Forelimb muscle (tissue), 1 donor: ENCODE measurements at places on chromosomes 6 and 20. TPM values are rescaled to one million over a fixed set of nuclear protein-coding genes. Genes with fewer than 3 reads are reported as not detected.

EYA2 gene
- polyA plus RNA-seq: 1.5 TPM

ARMH2 gene
- not detected for polyA plus RNA-seq

DDO gene
- 0.95 TPM for polyA plus RNA-seq

DNA sequence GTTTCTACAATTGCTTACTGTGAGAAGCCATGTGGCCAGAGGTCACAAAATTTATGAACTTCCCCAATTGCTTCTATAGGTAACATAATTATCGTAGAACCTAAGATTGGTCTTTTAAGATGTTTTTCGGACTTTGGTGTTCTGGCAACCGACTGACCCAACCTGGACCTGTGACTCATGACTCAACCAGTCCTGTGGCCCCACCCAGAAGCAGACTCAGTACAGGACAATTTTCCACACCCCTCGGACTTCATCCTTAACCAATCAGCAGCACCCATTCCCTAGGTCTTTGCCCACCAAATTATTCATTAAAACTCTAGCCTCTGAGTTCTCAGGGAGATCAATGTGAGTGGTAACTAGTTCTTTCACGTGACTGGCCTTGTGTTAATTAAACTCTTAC is 26.4 kb upstream of the AKAP12 start:
- DNase-seq: no peak

LRRC73 gene
- polyA plus RNA-seq: 0.16 TPM

DNA sequence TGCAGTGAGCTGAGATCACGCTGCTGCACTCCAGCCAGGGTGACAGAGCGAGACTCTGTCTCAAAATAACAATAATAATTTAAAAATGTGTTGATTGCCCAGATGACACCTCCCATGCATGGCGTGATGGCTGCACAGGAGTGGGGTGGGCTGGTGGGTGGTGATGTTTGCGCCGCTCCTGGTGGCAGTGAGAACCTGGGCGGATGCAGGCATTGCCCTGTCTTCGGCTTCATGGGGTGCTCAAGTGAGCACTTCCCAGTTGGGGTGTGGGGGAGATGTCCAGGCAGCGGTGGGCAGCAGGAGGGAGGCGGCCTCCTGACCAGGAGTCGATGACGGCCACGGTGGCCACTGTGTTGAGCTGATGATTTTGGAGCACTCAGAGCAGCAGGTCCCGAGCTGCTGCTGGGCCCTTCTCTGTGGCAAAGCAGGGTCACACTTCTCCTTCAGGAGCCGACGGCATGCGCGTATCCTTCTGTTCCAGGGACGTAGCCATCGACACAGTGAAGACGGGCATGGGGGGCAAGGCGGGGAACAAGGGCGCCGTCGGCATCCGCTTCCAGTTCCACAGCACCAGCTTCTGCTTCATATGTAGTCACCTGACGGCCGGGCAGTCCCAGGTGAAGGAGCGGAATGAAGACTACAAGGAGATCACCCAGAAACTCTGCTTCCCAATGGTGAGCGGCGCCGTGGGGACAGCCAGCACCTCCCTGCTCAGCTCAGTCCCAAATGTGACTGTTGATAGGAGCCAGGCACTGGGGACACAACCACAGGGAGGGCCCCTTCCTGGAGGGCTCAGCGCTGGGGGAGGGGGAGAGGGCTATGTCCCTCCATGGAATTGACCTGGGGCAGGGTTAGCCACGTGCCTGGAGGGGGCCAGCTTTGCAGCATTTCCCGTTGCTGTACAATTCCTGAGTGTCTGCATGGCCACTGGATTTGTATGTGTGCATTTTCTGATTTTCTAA is 89.7 kb downstream of the SYNJ2 start:
- DNase-seq: no peak

- DNase-seq: no peak
Measured at GRCh38 chr6:4872841-4873240, 96.6 kb downstream of the CDYL start.

- DNase-seq: no peak
Measured at GRCh38 chr6:111985202-111985731, 68.6 kb upstream of the CCN6 start.

- DNase-seq: no peak
Measured at GRCh38 chr6:31659649-31660380, 763 bp downstream of the C6orf47 start.

- no peak for DNase-seq
Measured at GRCh38 chr6:73388800-73389512, 5.7 kb upstream of the DDX43 start.

MYMX gene
- polyA plus RNA-seq: 21.9 TPM

DNA sequence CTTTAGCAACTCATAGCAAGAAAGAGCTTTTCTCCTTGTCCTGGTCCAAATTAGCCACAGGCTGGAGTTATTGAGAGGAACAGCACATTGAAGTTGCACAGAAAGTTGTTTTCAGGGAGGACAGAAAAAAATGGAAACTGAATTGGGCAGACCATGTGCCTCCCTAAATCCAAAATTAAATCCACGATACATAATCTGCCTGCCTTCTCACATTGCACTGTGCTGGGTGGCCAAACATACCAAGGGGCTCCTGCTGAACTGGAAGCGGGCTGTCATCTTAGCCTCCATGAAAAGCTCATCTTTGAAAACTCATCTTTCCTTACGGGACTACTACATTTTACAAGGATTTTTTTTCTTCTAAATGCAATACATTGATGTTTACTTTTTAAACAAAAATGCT is 59.9 kb downstream of the TNFAIP3 start:
- DNase-seq: no peak

GRCh38 chr6:109791301-109791700 is 100.2 kb downstream of the FIG4 start:
- DNase-seq: no peak

DNA sequence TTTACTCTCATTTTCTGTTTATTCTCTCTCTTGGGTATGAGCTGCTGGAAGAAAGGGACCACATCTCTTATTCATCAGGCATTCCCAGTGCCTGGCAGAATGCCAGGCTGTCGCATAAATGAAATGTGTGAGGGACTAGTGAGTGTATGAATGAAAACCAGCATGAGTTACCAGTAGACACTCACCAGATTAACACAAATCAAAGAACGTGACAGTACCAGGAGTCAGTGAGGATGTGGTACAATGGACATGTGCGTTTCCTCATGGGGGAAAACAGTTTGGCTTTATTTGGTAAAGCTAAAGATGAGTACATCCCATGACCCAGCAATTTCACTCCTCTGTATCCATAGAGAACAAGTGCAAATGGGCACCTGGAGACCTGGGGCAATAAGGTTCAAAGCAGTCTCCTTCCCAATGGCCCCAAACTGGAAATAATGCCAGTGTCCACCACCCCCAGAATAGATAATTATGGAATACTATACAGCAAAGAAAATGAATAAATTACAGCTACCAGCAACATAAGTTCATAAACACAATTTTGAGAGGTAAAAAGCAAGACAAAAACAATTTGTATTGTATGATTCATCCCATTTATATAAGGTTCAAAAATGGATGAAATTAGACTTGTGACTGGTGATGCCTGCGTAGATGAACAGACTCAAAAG is 93.3 kb downstream of the CDH22 start:
- no peak for DNase-seq

DNA sequence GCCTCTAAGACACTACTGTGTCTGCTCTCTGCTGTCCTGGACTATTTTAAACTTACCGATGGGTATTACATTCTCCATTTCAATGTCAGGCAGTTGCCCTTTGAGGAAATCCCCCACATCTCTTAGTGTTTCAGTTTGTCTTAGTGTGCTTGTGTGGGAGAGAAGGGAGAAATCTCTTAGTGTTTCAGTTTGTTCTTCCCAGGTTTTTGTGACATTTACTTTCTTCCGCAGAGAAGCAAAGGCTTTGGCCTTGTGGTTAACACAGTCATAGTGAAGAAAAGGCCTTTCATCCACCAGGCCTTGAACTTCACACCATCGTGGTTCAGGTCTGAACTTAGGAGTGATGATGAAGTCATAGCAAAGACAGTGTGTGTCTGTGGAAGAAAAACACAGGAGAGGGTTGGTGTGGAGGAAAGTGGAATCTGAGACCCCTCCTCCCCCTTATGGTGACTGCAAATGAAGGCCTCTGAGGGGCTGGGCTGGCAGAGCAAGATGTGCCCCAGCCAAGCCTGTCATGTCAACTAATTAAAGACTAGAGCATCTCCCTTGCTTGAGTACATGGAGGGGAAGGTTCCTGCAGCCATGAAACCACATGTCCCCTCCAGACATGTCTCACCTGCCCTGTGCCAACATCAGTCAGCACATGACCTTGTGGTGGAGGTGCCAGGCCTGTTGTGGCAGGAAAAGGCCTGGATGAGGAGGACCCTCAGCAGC is 23.9 kb downstream of the RAET1L start:
- DNase-seq: no peak

XKR7 gene
- 0.04 TPM for polyA plus RNA-seq

GNAS-AS1 gene
- polyA plus RNA-seq: 2.8 TPM

GRCh38 chr20:18639501-18639979 is 51.7 kb downstream of the DTD1 start:
- DNase-seq: peak; percentile 35

CUL9 gene
- polyA plus RNA-seq: 17.8 TPM

MUCL3 gene
- not detected for polyA plus RNA-seq

GRCh38 chr20:8244637-8245036 is 112.6 kb downstream of the PLCB1 start:
- peak; percentile 80 for DNase-seq

BPIFB4 gene
- 0.29 TPM for polyA plus RNA-seq

UFL1 gene
- polyA plus RNA-seq: 28.4 TPM

GRCh38 chr6:149725785-149726184 is 7.9 kb upstream of the LATS1 start:
- no peak for DNase-seq

DNA sequence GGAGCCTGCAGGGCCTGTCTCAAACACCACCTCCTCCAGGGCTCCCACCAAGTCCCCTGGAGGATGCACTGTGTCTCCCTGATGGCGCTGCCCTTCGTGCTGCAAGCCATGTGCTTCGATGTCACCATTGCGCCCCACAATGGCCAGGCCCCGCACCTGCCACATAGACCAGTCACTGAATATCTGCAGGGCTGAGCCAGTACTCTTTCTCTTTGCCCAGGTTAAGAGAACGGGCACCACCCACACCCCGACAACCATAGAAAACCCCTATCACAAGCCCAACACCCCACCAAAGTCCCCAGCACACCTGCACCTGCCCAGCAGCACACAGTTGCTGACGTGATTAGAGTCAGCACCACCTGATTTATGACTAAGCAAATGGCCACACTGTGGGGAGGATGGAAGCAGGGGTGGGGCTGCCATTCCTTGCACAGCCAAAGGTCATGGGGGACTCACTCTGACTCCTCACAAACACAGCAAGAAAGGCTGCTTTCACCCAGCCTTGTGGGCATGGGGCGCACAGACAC is 104.3 kb downstream of the SLC23A2 start:
- no peak for DNase-seq

GRCh38 chr20:59831024-59831915 is 102.2 kb downstream of the SYCP2 start:
- no peak for DNase-seq

- no peak for DNase-seq
Measured at GRCh38 chr6:25202504-25202903, 76.7 kb upstream of the CARMIL1 start.

GRCh38 chr6:20826378-20826777 is 292.1 kb downstream of the CDKAL1 start:
- DNase-seq: no peak

GRCh38 chr6:13572951-13573654 is 1.3 kb upstream of the SIRT5 start:
- DNase-seq: no peak

DNA sequence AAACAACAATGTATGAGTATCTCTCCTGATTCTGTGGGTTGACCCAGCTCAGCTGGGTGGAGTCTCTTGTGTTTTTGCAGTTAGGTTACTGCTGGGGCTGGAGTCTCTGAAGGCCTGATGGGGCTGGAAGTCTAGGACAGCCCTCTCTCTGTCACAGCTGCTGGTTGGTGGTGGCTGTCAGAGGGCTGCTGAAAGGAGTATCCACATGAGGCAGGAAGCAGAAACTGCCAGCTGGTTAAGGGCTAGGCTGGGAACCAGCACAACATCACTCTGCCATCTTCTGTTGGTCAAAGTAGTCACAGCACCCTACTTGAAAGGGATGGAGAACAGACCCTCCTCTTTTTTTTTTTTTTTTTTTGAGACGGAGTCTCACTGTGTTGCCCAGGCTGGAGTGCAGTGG is 10.0 kb upstream of the PACSIN1 start:
- no peak for DNase-seq

GRCh38 chr20:52175840-52176239 is 15.7 kb downstream of the ZFP64 start:
- DNase-seq: no peak

BIRC7 gene
- polyA plus RNA-seq: 0.27 TPM
